ENCODE measurements at places on chromosomes 1 and 21.

GRCh38 chr1:150808121-150808520 is at the start of gene CTSK:
TSS of gene CTSK (minus strand) at chr1:150808260. CDS start at chr1:150806805, 1,455 bp downstream.
- no peak for DNase-seq

DNA sequence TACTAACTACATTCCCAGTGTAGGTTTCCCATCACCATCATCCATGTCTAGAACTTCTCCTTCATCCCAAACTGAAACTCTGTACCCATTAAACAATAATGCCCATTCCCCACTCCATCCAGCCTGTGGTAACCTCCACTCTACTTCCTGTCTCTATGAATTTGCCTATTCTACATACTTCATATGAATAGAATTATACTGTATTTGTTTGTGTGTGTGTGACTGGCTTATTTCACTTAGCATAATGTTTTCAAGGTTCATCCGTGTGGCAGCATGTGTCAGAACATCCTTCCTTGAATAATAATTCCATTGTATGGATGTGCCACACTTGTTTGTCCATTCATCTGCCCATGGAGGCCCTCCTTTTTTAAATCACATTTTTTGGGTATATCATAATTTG is 35.7 kb downstream of the ATP2B4 start:
- no peak for DNase-seq

DNA sequence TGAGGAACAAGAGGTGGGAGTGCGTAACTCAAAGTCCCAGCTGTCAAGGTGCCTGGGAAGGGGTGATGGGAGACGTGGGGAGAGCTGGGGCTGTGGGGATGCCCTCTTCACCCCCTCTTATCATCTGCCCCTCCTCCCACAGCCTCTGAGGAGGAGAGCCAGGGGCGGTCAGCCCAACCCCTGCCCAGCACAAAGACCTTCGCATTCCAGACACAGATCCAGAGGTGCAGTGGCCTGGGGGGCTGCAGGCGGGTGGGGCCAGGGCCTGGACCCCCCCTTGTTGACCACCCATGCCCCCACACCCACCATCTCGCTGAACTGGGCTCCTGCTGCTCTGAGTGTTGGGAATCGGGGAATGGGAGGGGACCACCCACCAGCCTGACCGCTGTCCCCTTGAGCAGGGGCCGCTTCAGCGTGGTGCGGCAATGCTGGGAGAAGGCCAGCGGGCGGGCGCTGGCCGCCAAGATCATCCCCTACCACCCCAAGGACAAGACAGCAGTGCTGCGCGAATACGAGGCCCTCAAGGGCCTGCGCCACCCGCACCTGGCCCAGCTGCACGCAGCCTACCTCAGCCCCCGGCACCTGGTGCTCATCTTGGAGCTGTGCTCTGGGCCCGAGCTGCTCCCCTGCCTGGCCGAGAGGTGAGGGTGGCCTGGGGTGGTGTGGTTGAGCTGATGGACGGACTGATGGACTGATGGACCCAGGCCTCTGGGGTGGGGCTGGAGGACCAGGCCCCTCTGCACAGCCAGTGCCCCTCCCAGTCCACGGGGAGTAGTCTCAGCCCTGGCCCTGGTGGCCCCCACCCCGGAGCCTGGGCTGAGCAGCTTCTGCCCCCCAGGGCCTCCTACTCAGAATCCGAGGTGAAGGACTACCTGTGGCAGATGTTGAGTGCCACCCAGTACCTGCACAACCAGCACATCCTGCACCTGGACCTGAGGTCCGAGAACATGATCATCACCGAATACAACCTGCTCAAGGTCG is 29.7 kb downstream of the TRIM11 start:
- no peak for DNase-seq

- DNase-seq, result no peak
These were observed 45.2 kb downstream of the COQ8A start for GRCh38 chr1:226985239-226985838.

- DNase-seq, result no peak
These were observed 131.2 kb upstream of the COA6 start for GRCh38 chr1:234241941-234242490.

- no peak for DNase-seq
These were observed 19.7 kb upstream of the DIPK1A start for GRCh38 chr1:92980732-92981647.

DNA sequence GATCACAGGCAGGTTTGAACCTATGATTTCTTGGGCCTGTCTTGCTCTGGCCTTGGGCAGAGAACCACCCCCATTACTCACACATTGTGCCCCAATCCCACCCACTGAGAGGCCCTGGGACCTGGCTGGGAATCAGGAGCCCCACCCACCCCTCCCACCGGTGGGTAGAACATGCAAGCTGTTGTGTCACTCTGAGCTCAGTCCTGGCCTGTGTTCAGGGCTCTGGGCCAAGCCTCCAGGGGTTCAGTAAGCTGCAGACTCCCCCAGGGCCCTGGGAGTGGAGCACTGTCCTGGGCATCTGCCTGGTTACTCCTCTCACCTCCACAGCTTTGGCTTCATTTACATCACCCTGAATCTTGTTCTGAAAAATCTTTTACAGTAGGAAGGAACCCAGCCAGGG is 270.5 kb downstream of the RRAGC start:
- DNase-seq, result no peak

All from stimulated activated CD8-positive, alpha-beta memory T cell treated with anti-CD3 and anti-CD28 coated beads, Interleukin-2, amount 100 ng/mL, for 48 hours (primary cell).